ENCODE measurements at places on chromosomes 4 and X.

DNA sequence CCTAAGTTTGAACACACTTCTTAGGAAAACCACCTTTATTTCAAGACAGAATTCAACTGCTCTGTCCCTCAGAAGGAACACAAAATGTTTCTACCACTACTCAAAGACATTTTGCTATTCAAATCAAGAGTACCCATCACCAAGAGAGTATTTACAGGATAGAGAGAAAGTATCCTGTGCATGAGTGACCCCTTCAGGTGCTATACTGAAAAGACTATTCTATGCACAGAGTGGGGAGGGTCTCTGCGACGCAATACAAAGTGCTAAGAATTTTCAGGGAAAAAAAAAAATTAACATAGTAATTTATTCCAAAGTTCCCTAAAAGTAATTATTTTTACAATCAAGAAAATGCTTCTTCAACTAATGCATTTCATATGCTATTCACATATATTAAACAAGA is 346.4 kb upstream of the FAM241A start:
- no peak for DNase-seq

DNA sequence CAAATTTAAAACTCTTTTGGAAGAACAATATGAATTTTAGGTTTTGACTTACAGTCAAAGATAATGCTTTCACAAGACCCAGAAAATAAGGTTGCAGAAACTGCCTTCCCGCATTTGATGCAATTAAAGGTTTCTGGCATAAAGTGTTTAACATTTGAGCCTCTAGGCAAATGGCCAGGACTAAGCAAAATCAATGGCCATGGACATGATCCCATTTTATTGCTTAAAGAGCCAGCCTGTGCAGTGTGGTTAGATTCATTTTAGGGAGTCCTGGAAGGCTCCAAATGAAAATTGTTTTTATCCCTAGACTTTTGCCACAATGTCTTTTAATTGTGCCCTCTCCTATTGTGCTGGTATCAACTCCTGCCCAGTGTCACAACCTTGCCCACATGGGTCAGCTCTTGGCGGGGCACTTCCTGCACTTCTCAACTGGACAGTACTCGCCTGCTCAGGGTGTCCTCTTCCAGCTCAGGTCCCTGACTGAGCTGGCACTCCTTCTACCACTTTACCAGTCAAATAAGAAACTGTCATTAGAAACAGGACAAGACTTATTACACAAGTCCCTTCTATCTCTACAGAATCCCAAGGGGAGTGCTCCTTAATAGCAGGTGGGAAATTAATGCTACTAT is 208.4 kb upstream of the NPY2R start:
- DNase-seq: no peak

DNA sequence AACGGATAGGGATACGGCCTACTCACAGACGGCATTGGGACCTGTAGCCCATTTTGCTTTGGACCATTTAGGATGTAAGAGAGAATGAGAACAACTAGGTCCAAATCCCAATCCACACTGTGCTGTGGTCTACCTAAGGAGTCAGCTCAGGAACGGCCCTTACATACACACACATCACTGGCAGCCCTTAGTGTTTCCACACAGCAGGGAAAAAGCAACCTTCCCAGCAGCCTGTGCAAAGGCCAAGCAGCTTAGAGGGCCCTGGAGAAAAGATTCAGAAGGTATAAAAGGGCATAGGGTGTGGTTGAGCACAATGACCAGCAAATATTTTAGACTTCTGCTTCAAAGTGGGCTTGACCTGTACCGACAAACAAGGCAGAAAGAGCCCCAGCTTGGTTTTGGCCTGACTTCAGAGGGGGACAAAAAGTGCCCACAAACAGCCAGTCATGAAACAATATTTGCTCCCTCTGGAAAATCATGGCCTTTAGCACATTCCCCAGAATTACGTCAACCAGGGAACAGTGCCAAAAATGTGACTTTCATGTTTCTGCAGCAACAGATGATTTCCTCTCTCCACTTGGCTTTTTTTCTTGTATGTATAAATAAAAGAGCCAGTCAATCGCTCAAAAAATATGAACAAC is 359.5 kb upstream of the FGF16 start:
- DNase-seq: no peak

DNA sequence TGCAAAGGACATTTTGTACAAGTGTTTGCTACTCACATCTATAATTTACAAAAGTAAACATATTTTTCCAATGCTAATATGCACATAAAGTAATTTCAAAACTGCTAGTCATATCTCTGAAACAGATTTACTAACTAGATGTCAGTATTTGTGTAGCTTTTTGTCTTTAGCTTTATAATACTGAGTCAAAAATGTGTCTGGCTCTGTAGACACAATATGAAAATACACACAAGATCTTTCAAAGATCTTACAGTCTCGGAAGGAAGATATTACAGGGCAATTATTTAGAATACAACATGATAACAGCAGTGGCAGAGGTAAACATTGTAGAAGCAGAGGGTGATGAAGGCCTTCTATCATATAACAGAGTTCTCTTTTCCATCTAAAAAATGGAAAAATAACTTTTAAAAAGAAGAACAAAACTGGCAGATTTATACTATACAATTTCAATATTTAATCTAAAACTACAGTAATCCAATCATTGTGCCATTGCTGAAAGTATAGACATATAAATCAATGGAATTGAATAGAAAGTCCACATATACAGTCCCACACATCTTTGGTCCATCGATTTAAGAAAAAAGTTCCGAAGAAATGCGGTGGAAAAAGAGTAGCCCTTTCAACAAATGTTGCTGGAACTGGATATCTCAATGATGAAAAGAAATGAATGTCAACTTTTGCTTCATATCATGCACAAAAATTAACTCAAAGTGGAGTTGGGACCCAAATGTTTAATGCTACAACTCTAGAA is 29.4 kb downstream of the ARAP2 start:
- DNase-seq: no peak

- peak; percentile 65 for DNase-seq
Measured at GRCh38 chr4:184983672-184984356, 34.5 kb upstream of the HELT start.

- DNase-seq: no peak
Measured at GRCh38 chr4:109424093-109424841, 9.3 kb upstream of the SEC24B start.

DNA sequence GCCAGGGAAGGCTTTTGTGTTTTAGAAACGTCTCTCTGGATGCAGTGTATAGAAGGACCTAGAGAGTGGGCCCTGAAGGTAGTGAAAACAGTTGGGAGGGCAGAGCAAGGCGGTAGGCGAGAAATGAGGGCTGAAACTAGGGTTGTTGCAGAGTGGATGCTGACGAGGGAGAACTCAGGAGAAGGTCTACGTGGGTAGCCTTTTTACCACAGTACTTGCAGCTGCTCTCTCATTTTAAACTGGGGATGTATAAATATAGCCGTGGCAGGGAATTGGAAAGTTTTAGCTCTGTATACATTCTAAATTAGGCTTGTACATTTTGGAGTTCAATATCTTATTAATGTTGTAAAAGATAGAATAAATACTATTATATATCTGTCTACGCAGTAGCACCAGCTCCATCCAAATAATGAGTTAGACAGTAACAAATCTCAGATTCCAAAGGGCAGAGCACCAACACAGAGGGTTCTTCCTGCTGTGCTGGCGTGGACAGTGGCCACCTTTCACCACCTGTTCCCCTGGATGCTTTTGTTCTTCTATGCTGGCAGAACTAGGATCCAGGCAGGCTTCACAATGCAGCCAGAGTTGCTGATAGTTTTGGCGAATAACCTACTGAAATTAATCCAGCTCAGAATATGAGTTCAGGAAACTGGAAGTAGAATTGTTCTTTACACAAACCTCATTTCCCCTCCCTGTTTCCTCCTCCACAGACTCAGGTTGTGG is 31.7 kb downstream of the CCNG2 start:
- DNase-seq: no peak

- DNase-seq: no peak
Measured at GRCh38 chrX:40950546-40950945, 134.7 kb upstream of the USP9X start.

- no peak for DNase-seq
Measured at GRCh38 chr4:16461362-16461761, 235.1 kb upstream of the TAPT1 start.

DNA sequence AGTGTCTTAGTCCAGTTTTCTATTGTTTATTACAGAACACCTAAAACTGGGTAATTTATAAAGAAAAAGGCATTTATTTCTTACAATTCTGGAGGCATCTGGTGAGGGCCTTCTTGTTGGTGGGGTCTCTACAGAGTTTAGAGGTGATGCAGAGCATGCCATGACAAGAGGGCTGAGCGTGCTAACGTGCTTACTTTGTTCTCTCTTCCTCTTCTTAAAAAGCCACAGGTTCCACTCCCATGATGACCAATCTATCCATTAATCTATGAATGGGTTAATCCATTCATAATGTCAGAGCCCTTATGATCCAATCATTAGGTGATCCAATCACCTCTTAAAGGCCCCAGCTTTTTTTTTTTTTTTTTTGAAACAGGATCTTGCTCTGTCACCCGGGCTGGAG is 291.5 kb upstream of the GALNTL6 start:
- no peak for DNase-seq

DNA sequence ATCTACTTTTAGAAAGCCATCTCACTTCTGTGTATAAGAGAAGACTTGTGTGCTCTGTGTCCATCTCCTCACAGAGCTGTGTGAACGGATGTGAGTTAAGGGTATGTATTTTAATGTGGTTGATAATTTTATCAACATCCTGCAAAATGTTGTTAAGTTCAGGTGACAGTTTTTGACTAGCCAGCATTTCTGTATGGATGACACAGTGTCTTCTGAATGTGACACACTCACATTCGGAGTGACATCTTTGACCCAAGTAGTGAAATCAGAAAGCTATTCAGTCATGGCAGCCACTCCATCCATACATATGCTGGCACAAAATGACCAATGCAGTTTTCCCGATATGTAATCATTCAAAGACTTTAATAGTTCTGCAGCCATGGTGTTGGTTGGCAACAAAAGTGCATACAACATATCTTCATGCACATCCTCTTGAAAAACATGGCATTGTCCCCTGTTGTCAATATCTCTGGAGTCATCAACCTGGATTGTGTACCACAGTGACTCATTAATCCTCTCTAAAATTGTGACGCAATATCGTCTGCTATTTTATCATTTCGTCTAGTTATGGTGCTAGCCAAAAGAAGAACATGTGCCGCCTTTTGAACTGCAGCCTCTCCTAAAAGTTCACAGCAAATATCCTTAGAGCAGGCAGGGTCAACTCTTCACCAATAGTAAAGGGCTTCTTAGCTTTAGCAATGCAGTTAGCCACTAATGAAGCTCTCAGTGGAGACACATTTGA is 6.8 kb upstream of the FGF2 start:
- DNase-seq: no peak

DNA sequence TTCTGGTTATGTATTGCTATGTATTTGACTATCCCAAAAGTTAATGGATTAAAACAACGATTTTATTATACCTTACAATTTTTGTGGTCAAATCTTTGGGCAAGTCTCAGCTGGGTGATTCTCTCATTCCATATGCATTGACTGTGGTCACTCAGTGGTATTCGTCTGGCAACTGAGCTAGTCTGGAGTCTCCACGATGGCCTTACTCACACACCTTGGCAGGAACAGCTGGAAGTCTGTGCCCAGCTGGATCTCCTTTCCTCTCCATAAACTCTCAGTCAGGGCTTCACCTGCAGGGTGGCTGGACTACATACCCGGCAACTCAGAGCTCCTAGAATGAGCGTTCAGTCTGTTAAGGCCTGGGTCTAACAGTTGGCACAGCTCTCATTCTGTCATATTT is 141.1 kb upstream of the WDFY3 start:
- DNase-seq: no peak

DNA sequence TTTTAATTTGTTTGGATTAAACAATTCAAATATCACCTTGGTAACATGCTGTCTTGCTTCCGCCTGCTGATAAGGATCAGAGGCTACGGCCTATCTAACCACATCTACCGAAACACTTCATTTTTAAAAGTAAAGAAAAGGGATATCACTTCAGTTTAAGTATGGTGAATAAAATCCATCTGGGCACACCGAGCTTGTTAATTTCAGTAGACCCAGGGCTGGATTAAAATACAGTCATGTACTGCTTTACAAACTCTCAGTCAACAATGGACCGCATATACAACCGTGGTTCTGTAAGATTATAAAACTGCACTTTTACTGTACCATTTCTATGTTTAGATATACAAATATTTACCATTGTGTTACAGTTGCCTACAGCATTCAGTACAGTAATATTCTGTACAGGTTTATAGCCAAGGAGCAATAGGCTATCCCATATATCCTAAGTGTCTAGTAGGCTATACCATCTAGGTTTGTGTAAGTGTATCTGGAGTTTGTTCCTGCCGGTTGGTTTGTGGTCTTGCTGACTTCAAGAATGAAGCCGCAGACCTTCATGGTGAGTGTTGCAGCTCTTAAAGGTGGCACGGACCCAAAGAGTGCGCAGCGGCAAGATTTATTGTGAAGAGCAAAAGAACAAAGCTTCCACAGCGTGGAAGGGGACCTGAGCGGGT is 40.0 kb downstream of the SEPTIN11 start:
- no peak for DNase-seq

- DNase-seq: no peak
Measured at GRCh38 chrX:137742846-137743245, 176.9 kb downstream of the ZIC3 start.

DNA sequence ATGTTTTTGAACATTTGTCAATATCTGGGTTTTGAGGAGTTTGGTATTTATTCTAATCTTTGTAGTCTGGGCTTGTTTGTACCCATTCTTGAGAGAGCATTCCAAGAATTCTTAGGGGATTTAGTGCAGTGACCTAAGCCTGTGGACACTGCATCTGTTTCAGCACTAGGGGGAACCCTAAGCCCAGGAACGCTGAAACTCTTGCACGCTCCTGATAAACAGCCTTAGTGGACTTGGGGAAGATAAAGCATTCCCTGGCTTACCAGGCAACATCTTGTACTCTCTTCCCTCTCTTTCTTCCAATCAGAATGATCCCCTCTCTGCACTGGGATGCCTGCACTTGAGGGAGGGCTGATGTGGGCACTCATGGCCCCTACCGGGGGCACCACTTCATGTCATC is 654.9 kb upstream of the HTR2C start:
- DNase-seq: no peak

DNA sequence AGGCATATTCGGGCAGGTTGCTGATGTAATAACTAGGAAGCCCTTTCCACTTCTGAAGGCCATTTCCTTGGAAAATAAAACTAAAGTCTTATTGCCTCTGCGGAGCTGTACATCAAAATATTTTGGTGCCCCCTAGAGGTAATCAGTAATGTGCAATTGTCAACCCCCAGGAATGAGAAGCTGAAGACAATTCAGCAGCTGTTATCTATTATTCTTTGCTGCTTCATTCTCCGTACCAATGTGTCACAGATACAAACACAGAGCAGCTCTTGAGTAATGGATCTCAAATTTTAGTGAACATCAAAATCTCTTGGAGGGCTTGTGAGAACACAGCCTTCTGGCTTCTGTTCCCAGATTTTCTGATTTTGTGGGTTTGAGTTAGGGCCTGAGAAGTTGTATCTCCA is 3.5 kb upstream of the SLIT2 start:
- DNase-seq: no peak

- DNase-seq: no peak
Measured at GRCh38 chr4:20192736-20193135, 59.0 kb upstream of the SLIT2 start.

GRCh38 chr4:129098531-129099001 is 2.6 kb downstream of the C4orf33 start:
- DNase-seq: no peak
